Dermis microvascular lymphatic vessel endothelial cell (primary cell): ENCODE measurements at places on chromosomes 6 and 20.

DNA sequence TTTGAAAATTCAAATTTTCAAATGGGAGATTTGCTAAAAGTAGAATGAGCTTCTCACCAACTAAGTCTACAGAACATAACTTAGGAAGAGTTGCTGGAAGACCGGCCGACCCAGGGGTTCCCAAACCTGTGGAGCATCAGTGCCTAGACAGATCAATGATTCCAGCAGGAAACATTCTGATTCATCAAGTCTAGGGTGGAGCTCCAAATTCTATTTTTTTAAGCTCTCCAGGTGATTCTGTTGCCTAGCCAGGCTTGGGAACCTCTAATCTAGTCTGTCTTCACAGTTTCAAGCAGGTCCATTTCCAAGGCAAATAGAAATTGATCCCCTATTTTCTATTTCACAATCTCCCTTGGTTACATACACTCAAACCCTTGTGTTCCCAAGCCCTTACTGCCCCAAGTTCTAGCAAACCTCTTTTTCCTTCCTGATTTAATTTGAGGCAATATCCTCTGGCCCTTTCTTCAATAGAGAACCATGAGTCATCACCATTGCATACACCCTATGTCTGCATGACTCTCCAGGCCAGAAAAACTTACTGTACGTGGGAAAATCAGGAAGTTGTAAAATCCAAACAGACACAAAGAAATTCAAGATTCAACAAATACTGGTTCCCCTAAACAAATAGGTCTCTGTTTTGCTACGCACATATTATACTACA is 8.9 kb downstream of the ATXN1 start:
- DNase-seq, result peak; percentile 95

DNA sequence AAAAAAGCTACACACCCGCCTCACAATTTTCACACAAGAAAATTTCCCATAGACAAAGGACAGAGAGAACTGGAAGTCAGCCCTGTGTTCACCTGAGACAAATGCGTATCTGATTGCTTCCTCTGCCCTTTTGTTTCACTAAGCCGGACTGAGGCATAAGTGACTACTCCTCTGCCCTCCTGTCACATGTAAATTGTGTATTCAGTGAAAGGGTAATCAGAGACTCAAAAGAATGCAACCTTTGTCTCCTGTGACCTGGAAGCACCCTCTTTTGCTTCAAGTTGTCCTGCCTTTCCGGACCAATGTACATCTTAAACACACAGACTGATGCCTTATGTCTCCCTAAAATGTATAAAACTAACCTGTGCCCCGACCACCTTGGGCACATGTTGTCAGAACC is 483.8 kb upstream of the EYS start:
- DNase-seq, result no peak

DNA sequence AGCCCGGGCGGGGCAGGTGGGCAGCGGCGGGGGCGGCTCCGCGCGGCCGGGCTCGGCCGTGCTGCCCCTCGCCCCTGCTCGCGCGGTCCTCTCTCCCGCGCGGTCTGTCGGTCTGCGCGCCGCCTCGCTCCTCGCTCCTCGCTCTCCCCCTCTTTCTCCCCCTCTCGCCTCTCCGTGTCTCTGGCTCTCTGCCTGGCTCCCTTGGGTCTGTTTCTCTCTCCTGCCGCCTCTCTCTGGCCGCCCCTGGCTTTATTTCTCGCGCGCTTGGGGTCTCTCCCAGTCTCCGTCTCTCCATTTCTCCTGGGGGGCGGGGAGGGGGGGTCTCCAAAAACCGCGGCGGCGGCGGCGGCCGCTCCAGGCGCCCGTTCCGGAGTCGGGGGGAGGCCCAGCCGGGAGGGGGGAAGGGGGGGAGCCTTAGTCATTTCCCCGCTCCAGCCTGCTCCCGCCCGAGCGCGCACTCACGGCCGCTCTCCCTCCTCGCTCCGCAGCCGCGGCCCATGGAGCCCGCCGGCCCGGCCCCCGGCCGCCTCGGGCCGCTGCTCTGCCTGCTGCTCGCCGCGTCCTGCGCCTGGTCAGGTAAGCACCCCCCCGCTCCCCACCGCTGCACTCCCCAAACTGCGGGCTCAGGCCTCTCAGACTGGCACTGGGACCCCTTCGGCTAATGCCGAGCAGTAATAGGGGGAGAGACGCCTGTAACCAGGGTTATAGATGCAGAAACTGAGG is at the start of gene SIRPA:
SIRPA (plus strand) TSS at position 457 of the 723 bp plus-strand sequence; CDS start at position 498, 41 bp downstream.
- DNase-seq, result no peak

- DNase-seq, result no peak
Measured at GRCh38 chr6:44133003-44133931, 5.9 kb downstream of the TMEM63B start.

- peak; percentile 48 for DNase-seq
Measured at GRCh38 chr20:51651921-51652549, 109.5 kb upstream of the NFATC2 start.

- DNase-seq, result no peak
Measured at GRCh38 chr6:34201455-34202107, 35.1 kb upstream of the HMGA1 start.

DNA sequence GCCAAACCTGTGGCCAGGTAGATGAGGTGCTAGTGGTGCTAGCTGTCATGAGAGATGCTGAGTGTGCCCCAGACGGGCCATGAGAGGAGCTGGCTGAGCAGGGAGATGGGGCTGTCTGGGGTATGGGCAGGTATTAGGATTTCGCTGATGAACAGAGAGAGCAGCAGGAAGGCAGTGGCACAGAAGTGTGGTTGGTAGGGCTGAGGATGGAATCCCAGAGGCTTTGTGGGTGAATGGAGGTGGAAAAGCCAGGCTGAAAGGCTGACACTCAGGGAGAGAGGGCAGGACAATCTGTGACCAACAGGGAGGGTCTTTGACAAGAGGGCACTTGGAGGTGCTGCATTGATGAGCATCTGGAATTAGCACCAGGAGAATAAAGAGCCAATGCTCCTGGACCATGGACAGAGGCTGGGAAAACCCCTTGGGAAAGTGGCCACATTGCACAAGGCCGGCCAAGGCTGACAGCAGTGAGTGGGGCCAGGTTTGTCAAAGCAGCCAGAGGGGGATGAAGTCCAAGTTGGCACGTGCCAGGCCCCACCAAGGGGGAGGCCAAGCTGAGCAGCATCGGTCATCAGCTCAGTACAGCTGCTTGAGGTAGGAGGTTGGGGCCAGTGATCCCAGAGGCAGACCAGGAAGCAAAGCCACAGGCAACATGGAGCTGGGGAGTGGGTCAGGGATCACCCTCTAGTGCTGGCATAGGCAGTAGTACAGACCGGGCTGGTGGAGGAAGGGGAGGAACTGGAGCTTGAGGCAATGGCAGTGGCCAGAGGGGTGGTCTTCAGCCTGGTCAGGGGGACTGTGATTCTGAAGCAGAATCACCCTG is 19.7 kb upstream of the SGK2 start:
- no peak for DNase-seq

- no peak for DNase-seq
Measured at GRCh38 chr6:170048615-170049256, 242.1 kb downstream of the DLL1 start.

DNA sequence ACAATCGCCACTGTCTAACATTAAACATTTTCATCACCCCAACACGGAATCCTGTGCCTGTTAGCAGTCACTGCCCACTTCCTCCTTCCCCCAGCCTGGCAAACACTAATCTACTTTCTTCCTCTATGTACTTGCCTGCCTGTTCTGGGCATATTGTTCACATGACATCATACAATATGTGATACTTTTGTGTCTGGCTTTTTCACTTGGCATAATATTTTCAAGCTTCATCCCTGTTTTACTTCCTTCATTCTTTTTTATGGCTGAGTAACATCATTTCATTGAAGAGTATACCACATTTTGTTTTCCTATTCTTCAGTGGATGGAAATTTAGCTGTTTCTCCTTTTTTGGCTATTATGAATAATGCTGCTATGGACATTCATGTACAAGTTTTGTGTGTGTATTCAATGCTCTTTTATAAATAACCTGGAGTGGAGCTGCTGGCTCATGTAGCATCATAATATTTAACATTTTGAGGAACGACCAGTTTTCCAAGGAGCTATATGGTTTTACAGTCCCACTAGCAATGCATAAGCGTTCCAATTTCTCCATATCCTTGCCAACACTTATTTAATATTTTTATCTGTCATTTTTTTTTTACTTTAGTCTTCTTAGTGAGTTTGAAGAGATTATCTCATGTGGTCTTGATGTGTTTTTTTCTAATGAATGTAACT is 360.1 kb downstream of the HDGFL1 start:
- no peak for DNase-seq

- DNase-seq, result no peak
Measured at GRCh38 chr6:113620386-113620785, 236.8 kb upstream of the MARCKS start.

- no peak for DNase-seq
Measured at GRCh38 chr6:146111881-146112450, 83.1 kb downstream of the GRM1 start.

GRCh38 chr20:44215125-44215524 is 4.6 kb upstream of the OSER1 start:
- DNase-seq, result peak; percentile 32

DNA sequence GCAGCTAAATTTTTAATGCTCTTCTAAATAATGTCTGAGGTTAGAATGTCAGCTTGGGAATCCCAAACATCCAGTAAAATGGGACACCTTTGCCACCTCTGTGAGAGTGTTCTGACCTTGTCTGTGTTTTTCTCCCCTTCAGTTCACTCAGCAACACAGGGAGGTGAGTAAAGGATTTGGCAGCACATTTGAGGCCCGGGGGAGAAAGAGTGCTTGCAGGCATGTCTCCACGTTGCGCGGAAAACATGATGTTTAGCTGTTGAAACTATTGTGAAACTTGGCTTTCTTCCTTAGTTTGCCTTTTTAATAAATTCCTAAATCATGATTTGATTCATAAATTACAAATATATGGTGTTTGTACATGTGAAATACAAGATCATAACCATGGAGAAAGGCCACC is 707.8 kb upstream of the FLRT3 start:
- peak; percentile 16 for DNase-seq

DNA sequence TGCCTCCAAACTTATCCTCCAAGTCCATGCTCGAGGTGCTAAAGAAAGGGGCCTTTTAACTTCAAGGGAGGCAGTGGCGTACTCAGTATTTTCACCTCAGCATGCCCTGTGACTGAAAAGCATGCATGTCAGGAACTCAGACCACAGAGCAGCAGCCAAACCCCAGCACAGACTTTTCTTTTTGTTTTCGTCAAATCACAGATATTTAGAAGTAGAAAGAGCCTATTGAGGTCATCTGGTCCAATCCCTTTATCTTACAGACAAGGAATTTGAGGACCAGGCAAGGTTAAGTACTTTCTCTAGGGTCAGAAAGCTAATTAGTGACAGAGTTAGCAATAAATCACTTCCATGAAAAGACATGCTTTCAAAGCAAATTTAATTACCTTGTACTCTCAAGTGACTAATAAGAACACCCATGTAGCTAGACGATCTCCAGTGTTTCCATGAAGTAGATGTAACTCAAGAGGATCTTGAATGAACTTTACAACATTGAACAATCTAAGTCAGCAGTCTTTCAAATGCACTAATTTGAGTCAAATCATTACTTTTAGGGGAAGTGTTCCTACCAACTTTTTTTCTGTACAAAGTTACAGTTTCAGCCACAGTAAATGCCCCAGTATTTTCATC is 35.9 kb downstream of the MOXD1 start:
- DNase-seq, result no peak

GRCh38 chr6:52931351-52931750 is 21.9 kb upstream of the GSTA3 start:
- DNase-seq, result no peak

DNA sequence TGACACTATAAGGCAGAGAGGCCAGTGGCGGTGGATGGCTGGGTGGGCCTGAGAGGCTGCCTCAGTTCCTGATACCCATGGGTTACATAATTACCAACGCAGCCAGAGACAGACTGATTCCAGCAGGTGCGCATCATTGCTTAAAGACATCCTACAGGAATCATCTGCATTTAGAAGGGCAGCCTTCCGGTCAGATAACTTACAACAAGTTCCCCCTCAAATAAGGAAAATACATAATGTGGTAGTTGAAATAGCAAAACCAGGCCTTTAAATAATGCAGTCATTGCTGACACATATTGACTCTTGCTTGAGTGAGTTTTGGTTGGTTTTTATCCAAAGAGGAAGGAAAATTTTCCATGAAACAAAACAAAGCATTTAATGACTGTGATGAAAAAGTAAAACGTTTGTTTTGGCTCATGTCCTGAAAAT is 81.9 kb downstream of the SIM1 start:
- DNase-seq, result peak; percentile 80

DNA sequence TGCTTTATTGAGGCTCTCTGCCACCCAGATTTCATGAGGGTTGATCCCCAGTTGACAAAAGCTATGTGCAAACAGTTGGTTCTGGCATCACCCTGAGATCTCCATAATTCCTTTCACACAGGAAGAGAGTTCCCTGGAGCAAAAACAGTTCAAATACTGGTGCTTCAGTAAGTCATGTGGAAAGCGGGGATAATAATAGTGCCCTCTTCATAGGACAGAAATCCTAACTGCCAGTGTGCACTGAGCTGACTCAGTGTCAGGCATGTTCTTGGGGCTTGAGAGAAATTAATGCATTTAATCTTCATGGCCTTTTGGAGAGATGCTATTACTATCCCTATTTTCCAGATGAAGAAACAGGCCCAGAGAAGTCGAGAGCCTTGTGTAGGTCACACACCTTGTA is 7.9 kb upstream of the SLC52A3 start:
- DNase-seq, result no peak

DNA sequence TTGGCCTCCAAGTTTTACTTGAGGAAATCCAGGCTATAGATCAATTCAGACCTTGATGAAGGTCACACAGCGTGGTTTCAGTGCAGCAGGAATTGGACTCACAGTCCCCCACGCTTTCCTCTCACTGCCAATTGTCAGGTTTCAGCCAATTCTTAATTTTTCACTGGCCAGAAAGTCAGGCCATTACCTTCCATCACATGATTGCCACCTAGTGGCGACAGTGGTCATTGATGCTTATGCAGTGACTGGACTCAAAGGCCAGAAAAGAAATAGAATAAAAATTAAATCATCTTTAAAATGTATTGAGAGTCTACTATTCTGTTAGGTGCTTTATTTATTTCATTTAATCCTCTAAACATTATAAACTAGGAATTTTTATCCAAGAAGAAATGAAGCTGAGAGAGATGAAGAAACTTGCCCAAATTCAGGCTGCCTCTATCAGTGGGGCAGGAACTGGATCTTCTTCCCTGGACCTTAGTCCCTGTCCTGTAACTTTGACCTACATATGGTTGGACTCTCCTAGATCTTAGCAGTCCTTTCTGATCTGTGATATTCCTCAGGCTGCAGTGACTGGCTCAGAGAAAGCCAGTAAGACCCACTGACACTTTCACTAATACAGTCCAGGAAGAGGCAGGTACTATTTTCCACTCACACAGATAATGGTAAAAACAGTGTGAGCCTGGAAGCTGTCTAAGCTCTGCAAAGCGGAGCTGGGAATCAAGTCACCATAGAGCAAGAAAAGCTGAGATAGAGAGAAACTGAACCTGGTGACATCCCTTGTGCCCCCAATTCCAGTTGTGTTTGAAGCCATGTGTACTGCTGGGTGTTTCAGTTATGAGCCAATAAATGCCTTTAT is 133.3 kb downstream of the ELOVL4 start:
- no peak for DNase-seq
